ENCODE measurements at places on chromosomes 5 and 9.

GRCh38 chr5:124620743-124621142 is 125.7 kb downstream of the ZNF608 start:
- no peak for DNase-seq

DNA sequence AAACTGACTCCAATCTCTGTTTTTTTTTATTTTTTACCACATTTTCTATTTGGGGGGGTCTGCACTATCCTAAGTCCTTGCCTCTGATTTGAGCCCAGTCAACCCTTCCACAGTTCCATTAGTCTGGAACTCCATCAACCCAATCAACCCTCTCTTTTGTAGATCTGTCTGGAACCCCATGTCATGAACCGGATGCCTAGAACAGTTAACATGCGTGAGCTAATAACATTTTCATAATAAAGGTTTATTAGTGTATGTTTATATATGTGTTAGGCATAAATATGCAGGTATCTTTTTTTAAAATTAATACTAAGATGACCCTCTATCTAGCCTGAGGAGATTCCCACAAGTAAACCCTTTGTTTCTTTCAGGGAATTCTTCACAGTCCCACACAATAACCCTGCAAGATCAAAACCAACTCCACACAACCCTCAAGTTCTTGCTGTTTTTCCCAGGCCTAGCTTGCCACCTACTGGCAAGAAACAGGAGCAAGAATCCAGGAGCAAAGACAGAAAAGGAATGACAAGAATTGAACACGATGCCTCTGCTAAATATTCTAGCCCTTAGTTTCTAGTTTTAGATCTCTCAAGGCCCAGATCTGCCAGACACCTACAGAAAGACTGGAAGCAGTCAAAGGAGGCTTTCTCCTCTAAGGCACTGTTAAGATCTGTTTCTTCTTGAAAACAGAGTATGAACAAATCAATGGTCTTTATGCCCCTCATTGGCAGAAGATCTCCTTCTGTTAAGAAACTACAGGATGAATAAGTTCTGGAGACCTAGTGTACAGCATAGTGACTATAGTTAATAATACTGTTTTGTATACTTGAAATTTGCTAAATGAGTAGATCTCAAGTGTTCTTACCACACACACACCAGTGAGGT is 100.4 kb downstream of the TRIM36 start:
- DNase-seq = peak; percentile 37

DNA sequence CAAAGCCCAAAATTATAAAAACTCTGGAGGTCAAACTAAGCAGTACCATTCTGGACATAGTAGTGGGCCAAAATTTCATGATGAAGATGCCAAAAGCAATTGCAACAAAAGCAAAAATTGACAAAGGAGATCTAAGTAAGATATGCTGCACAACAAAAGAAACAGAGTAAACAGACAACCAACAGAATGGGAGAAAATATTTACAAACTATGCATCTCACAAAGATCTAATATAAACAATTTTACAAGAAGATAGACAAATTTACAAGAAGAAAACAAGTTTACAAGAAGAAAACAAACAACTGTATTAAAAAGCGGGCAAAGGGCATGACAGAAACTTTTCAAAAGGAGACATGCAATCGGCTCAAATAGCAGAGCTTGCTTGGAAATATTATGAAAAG is 396.9 kb downstream of the CDH9 start:
- no peak for DNase-seq

DNA sequence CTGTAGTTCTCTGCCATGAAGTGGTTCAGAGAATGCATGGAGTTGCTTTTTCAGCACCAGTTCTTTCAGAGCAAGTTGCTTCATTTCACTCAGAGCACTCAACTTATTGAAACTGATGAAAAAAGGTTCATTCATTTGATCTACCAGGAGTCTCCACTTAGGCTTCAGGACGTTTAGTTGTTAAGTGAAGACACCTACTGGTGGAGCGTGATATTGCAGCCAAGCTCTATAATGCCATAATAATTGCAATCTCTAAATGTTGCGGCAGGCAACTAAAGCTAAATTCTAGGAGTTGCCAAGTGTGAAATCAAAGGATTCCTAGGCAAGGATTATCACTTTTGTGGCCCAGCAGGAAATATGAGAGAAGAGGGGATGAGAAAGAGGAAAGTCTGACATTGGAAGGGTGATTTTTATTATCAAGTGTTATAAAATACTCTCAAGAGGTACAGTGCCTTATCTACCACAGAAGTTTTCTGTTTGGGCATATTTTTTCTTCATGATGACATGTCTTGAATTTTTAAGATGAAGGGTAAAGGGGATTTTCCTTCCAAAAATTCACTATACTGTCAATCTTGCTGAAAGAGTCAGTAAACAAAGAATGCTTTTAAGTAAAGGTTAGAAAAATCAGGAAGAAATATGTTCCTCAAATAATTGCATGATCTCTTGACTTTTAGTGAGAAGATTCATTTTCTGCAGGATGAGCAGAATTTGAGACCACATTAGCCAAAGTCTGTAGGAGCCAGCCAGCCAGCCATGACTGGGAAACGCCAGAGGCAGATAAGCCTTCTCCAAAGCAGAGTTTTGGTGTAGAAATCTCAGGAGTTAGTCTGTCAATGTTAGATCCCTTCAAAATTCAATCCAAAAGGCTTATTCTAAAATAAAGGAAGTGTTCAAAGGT is 83.4 kb downstream of the SH3PXD2B start:
- no peak for DNase-seq

- DNase-seq = no peak
These were observed 936.6 kb downstream of the NR2F1-AS1 start for GRCh38 chr5:92644266-92644886.

GRCh38 chr9:5896863-5897262 is 6.2 kb downstream of the MLANA start:
- DNase-seq = no peak

DNA sequence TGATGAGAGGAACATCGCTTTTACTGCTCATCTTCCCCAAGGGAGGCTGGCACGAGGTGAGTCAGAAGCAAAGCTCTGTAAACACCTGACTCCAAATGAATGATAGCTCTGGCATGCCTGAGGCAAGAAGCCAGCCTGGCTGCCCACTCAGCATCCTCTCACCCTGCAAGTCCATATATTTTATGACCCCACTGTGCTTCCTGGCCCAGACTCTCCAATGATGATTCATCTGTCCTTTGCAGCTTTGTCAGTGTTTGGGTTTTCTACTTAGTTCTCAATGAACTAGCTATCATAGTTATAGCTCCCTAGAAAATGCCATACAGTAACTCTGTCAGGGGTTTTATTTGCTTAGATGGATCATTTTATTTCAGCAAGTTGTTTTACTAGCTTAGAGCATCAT is 52.1 kb upstream of the FSTL4 start:
- DNase-seq = no peak

DNA sequence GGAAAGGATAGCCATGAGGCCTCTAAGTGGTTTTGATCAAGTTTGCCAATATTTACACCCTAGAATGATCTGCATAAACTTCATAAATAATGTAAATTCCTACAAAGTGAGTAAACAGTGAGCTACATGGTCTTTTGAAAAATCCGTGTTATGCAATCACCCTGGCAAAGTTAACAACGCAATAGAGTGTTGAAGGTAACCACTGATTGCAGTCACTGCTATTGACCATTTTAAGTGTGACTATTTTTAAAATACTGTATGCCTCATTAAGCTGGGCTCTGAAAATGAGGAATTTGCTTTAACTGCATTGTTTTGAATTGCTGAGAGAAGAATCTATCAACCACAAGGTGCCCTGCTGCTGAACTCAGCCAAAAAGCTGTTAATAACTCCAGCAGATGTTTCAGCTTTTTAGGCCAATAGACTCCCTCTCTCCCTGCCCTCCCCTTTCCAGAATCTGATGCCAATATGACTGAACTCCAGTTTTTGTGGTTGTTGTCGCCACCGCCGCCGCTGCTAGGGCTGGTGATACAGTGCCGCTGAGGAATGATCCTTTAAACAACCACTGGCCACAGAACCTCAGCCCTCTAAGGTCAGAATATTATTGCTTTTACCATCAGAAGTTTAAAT is 35.3 kb upstream of the SMARCA2 start:
- no peak for DNase-seq

GRCh38 chr9:121285835-121286687 is 18.1 kb downstream of the GSN start:
- no peak for DNase-seq

- peak; percentile 62 for DNase-seq
These were observed 47.8 kb downstream of the RETREG1 start for GRCh38 chr5:16568875-16569580.

DNA sequence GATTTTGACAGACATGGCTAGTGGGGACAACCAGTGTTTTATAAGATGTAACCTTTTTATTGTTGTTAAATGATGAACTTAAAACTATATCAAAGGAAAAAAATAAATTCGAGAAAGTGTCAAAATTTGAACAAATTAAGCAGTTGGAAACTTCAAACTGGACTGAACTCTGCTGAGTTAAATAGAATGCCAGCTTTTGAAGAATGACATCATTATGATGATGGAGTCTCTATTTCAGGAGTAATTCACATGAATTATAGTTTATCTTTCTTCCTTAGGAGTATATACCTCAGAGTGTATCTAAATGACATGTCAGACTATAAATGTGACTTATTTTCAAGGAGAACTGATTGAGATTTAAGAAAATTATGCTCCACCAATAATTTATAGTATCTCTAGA is 125.2 kb downstream of the CAMK4 start:
- DNase-seq = no peak

DNA sequence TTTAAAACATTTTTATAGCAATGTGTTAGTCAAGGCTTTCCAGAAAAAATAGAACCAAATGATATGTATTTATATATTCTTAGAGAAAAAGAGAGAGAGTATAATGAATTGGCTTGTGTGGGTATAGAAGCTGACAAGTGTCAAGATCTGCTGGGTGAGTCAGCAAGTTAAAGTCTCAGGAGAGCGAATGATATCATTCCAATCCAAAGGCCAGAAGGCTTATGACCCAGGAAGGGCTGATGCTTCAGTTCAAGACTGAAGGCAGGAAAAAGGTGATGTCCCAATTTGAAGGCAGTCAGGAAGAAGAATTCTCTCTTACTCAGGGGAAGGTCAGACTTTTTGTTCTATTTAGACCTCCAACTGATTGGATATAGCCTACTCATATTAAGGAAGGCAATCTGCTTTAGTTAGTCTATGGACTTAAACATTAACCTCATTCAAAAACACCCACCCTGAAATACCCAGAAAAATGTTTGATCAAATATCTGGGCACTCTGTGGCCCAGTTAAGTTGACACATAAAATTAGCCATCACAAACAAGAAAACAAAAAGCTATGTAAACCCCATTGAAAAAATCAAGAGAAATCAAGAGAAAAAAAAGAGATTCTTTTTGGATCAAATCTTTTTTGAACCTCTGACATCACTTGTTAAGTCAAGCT is 189.6 kb downstream of the PIK3R1 start:
- DNase-seq = no peak

DNA sequence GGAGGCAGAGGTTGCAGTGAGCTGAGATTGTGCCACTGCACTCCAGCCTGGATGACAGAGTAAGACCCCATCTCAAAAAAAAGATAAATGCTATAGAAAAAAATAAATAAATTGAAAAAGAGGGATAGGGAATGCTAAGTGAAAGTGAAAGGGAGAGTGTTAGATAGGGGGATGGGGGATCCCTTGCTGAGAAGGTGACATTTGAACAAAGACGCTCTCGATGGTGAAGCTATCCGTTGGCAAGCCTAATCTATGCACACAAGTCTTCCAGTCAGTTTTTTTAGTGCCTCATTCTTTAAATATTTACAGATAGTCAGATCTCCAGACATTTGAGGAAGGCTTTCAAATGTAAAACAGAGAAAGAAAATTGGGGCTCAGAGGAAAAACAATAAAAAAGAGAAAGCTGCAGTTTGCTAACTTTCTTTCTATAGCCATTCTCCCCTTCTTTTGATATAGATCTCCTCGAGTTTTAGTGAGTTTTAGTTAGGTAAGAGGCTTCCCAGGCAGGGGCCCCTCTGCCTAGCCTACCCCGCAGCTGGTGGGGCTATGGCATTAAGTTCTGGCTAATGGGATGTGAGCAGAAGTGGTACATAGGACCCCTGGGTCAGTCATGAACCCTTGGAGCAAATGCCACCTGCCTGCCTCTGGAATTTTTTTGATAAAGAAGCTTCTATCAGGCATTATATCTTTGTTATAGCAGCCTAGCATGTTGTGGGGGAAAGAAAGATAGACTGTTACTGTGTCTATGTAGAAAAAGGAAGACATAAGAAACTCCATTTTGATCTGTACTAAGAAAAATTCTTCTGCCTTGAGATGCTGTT is 12.0 kb downstream of the GLRX start:
- DNase-seq = no peak

DNA sequence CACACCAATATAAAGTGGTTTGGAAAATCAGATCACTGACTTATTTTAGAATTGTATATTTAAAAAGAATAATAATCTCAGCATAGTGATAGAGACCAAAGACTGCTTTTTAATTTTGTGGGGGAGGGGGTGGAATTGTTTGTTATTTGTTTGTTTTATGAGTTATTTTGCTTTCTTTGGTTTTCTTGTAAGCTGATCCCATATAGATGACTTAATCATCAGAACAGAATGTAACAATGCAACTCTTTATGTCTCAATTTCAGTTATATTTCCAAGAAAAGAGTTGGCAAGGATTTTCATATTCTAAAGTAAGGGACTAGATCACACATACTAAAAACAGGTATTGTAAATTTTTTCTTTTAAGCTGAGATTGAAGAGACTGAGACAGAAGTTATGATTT is 984.9 kb downstream of the TLE4 start:
- DNase-seq = no peak

DNA sequence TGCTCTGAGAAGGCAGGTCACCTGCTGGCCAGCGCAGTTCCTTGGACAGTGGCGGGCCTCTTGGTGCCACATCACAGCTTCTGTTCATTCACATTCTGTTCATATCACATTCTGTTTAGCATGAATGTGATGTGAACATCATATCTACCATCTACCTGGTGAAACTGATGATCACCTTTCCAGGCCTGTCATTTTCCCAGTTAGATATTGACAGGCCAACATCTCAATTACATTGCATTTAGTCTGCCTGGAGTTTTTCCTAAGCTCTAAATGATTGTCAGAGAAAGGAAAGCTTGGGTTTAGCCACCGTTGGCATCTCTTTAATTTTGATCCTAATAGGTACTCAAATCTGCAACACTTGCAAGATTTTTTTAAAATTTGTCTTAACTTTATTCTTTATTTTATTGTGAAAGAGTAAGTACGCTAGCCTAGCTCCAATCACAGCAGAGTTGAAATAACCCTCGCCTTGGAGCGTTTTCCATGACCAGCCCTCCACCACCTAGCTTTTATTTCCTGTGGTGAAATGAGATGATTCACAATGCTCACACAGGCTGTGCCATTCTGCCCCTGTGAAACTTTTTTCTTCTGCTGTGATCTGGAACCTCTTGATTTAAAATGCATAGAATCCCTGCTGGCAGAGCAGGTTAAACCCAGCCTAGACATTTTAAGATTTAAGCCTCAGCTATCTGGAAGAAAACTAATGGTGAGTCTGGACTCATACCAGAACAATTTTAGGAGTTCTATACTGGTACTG is 225.0 kb downstream of the ESM1 start:
- no peak for DNase-seq

All from NCI-H1105 treated with DMSO at 0.1 percent for 48 hours (cell line).